ENCODE measurements at places on chromosomes 3 and 15.

DNA sequence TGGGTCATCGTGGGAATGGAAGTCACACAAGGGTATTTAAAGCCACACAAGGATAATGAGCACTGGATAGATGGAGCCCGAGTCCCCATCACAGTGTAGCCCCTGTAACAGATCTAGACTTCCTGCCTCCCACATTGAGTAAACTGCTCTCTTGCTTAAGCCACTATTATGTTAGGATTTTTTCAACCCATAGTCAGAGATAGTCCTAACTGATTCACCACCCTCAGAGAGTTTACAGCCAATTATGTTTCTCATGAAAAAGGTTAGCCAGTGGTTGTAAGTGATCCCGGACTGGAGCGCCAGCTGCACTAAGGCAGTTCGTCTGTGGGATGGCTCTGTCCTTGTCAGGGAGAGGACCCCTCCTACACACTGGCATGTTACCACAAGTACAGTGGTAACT, 77.0 kb downstream of the KLF13 start:
- no peak for DNase-seq

DNA sequence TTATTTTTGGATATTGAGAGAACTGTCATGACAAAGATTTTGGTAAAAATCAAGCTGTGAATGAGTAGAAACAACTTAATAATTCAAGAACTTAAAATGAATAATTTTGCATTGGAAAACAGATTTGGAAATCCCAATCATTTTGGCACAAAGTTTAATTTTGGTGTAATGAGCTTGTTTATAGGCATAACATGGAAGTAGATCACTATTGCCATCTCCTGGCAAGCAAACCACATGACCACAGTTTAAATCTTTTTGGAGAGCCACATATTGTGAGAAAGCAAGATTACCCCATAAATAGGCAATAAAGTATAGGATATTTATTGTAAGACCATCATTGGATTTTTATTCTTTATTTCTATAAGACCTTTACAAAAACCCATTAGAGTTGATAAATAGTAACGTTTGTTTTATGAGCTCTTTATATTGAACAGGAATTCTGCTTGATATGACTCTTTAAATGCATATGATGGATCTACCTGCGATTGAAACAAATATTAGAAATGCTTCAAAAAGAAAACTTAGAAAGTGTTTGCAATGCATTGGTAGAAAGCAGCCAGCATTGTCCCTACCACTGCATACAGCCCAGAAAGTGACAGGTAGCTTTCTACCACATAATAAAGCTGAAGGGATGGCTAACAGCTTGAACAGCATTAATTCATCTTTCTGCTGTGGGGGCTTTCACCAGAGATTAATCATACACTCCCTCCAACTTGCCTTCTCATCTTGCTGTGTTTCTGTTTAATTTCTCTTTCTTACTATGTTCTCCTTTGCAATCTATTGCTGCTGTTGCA, 766.8 kb downstream of the TBL1XR1 start:
- no peak for DNase-seq

DNA sequence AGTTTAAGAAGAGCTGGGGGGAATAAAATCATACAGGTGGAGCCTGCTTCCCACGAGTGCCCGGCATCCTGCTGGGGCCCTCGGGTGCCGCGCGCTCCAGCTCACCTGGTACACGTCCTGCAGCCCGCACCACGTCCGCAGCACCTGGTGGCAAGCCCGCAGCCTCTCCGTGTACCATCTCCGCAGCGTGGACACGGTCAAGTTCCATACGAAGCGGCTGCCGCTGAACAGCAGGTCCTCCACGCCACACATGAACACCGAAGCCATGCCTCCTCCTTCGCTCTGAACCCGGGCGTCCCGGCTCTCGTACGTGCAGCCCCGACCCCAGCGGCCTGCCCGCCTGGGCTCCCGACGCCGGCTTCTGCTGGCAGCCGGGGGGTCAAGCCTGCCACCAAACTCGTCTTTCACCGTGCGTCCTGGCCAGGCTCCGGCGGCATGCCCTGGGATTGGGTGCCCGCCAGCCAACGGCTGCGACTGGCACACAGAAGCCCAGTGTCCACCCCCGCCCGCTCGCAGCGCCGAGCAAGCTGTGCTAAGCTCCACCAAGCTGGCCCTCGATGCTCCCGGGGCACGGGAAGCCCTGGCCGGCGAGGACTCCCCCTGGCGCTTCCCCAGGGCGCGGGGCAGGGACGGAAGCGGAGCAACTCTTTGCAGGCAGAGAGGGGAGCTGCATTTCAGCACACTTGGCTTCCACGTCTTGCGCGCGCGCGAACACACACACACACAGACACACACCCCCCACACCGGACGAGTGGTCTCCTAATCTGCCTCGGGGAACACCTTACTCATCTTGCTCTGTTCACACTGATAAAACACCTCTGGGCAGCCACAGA, at the start of gene FRMD4B:
Gene FRMD4B, minus strand, starts transcription at position 366 of the 833 bp plus-strand sequence. Its CDS starts 99 bp downstream, at position 267.
- peak; percentile 92 for DNase-seq

- no peak for DNase-seq
These were observed 350.4 kb downstream of the CLSTN2 start for GRCh38 chr3:140285380-140285779.

GRCh38 chr3:170247875-170248274, 25.7 kb downstream of the PRKCI start:
- no peak for DNase-seq

GRCh38 chr3:9617056-9617455, 32.2 kb upstream of the MTMR14 start:
- no peak for DNase-seq

- DNase-seq: no peak
These were observed 36.2 kb upstream of the COL6A6 start for GRCh38 chr3:130480736-130481135.

DNA sequence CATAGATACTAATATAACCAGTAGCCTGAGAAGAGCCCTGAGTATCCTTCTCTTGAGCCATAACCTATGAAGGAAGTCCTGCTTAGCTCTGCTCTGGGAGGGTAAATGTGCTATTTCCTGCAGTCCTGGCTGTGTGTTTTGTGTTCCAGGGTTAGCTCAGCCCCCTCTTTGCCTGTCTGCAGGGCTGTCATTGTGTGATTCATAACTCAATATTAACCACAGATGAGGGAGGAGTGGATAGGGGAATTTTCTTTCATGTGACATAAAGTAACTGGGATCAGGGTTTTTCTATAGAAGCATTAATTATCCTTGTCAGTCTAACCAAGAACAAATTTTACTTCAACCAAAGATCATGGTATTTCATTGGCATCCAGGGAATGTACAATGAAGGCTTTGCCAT, 183.3 kb upstream of the ZBTB20 start:
- no peak for DNase-seq

GRCh38 chr3:42497009-42497731, 5.3 kb upstream of the VIPR1 start:
- DNase-seq: peak; percentile 33

GRCh38 chr15:38421069-38421690, 32.7 kb upstream of the FAM98B start:
- no peak for DNase-seq

- DNase-seq: no peak
These were observed 957.8 kb downstream of the ROBO1 start for GRCh38 chr3:78809966-78810365.

DNA sequence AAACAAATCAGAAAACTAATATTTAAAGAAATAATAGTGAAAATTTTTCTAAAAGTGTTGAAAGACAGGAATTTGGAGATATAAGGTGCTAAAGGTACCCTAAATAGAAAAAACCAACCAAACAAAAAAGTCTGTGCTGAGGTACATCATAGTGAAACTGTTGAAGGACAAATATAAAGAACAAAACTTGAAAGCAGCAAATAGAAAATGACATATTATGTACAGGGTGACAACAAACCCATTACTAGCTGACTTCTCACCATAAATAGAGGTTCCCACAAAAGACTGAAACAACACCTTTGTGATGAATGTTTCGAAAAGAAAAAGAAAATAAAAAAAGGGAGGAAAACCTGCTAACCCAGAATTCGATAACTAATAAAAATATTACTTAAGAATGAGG, 502.5 kb upstream of the NECTIN3 start:
- no peak for DNase-seq

DNA sequence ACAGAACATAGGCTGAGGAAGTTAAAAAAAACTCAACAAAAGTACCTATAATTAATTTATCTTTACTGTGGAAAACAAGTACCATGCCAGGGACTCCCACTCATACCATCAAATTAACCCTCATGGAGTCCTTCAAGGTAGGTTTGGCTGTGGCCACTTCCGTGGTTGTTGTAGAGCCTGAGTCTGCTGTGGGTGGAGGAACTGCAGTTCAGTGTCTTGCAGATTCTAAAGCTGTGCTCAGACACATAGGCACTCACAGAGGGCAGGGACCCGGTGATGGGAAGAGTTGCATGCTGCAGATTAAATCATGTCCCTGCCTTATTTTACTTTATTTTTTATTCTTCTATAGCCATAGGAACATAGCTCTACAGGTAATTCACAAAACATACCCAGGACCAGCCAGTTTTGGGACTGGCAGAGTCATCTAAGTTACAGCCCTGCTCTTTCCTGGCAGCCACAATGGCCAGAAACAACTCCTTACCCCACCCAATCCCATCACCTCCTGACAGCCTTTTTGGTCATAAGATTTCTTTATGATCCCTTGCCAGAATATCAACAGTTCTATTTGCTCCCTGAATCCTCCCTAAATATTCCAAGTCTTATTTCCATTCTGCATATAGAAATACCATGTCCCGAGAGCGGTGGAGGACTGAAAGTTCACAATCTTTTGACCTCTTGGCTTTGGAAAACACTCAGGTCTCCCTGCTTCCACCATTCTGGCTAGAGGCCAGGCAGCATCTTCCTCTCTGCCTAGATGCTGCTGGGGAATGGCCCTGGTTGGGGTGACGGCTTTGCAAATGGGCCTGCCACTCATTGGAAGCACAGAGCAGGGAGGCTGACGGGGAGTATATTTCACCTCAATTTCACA, 193.7 kb downstream of the CHST2 start:
- DNase-seq: no peak

- no peak for DNase-seq
These were observed 181.0 kb downstream of the ABHD5 start for GRCh38 chr3:43871627-43872245.

DNA sequence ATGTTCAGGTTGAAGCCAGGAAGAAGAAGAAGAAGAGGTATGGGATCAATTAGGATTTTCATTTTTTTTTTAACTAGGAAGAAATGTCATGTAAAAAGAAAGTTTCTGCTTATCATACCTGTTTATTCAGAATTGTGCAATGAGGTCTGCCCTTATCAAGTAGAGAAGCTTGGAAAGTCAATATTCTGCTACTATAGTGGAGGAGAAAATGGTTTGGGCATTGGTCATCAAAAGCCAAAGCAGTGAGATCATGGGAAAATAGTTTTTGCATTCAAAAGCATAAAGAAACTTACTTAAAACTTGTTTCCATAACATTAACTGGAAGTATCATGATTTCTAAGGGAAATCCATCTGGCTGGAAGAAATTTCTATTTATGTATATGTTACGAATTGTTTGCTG, 1239.2 kb downstream of the NSUN3 start:
- no peak for DNase-seq

DNA sequence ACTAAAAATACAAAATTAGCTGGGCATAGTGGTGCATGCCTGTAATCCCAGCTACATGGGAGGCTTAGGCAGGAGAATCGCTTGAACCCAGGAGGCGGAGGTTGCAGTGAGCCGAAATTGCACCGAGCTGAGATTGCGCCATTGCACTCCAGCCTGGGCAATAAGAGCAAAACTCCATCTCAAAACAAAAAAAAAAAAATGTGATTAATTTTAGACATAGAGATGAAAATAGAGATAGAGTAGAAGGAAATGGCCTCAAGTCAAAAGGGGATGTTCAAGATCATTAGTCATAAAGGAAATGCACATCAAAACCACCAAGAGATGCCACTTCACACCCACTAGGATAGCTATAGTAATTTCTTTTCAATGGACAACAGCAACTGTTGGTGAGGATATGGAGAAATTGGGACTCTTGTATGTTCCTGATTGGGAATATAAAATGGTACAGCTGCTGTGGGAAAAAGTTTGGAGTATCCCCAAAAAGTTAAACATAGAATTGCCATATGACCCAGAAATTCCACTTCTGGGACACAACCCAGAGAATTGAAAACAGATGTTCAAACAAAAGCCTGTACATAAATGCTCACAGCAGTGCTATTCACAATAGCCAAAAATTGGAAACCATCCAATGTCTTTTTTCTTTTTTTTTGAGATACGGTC, 55.4 kb downstream of the ABHD2 start:
- no peak for DNase-seq

- DNase-seq: no peak
These were observed 118.9 kb upstream of the MEIS2 start for GRCh38 chr15:37219211-37219701.

DNA sequence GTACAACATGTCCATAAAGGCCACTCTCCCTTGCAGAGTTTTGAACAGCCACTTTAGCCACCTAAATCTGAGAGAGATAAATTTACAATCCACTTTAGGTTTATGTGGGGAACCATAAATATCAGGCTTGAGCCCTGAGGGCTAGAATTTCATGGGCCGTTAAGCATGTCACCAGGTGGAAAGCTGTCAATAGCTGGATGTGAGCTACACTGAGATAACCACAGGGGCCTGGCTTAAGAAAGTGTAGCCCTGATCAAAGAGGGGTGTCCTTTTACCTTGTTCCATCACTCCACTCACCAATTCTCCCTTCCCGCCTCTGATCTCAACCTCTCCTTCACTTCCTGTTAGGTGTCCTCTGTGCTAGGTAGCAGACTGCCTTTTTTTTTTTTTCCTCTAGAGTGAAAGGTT, 172.8 kb upstream of the ICE2 start:
- DNase-seq: no peak

DNA sequence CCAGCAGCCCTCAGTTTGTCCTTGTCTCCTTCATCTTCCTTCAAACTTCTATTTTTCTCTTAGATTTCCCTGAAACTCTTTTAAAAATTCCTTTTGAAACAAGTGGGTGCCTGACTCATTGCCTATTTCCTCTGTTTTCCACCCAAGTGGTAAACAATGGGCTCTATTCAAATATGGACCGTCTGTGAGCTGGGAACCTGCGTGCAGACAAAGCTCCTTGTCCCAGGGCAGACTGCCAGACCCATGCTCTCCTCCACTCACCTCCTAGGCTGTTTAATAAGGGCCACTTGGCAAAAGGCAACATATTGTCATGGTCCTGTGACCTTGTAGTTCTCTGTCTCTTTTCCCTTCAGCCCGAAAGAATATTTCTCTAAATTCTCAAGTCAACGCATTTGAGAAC, 332.7 kb upstream of the THBS1 start:
- no peak for DNase-seq

- no peak for DNase-seq
These were observed 81.4 kb upstream of the KLF13 start for GRCh38 chr15:31245135-31245689.

GRCh38 chr15:85625856-85626255, 168.9 kb downstream of the KLHL25 start:
- DNase-seq: no peak

GRCh38 chr15:74041777-74042435, 40.4 kb downstream of the GOLGA6A start:
- no peak for DNase-seq

- DNase-seq: no peak
These were observed 1.9 kb upstream of the TRIM71 start for GRCh38 chr3:32815841-32816438.

- no peak for DNase-seq
These were observed 32.5 kb downstream of the ABHD5 start for GRCh38 chr3:43723121-43723734.
